M059J (cell line): ENCODE measurements at places on chromosomes 4 and X. TPM values are rescaled to one million over a fixed set of nuclear protein-coding genes. Genes with fewer than 3 reads are reported as not detected.

GRCh38 chr4:25654971-25655963, at the start of gene SLC34A2:
Gene SLC34A2 (plus strand): TSS chr4:25655851. CDS start chr4:25662501, 6,650 bp downstream.
- no peak for DNase-seq

GRCh38 chr4:160414496-160414895, 1311.6 kb downstream of the RAPGEF2 start:
- DNase-seq, result no peak

- DNase-seq, result no peak
Observed at GRCh38 chr4:36128689-36129088, 115.6 kb downstream of the ARAP2 start.

DNA sequence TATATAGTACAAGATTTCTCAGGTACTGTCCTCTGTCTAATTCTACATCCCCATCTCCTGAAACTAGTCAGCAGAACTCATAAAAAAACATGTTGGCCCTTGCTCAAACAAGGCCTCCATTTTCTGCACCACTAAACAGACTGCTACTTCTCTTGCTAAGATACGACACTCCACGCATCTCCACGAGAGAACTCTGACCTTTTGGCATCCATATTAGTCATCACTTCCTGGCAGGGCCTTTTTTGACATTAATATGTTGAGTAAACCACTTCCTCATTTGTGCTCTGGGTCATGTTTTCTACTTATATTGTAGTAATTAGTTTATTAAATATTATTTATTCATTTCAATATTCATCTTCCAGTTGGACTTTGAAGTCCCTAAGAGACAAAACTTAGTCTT, 65.6 kb downstream of the DCAF8L1 start:
- DNase-seq, result peak; percentile 11

DNA sequence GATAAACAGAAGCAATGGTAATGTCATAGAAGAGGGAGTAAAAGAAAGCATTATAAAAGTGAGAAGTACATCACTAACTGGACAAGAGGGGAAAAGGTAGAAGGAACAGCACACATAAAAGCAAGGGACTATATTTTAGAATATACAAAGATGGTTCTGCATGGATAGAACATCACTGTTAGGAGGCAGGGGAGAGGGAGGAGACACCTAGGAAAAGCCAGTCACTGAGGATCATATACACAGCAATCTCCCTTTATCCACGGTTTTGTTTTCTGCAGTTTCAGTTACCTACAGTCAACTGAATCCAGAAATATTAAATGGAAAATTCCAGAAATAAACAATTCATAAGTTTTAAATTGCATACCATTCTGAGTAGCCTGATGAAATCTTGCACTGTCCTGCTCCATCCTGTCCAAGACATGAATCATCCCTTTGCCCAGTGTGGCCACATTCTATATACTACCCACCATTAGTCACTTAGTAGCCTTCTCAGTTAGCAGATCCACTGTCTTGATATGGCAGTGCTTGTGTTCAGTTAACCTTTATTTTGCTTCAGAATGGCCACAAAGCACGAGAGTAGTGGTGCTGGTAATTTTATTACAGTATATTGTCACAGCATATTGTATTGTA, 74.2 kb downstream of the PPA2 start:
- peak; percentile 85 for DNase-seq

GRCh38 chr4:67320645-67321044, 224.7 kb downstream of the CENPC start:
- no peak for DNase-seq

Gene HDX
- total RNA-seq, result 4.3 and 6.3 TPM in 2 replicates

- DNase-seq, result no peak
Observed at GRCh38 chrX:70041993-70042392, 7.7 kb downstream of the AWAT2 start.

- DNase-seq, result no peak
Observed at GRCh38 chrX:93242897-93243296, 430.5 kb downstream of the NAP1L3 start.

DNA sequence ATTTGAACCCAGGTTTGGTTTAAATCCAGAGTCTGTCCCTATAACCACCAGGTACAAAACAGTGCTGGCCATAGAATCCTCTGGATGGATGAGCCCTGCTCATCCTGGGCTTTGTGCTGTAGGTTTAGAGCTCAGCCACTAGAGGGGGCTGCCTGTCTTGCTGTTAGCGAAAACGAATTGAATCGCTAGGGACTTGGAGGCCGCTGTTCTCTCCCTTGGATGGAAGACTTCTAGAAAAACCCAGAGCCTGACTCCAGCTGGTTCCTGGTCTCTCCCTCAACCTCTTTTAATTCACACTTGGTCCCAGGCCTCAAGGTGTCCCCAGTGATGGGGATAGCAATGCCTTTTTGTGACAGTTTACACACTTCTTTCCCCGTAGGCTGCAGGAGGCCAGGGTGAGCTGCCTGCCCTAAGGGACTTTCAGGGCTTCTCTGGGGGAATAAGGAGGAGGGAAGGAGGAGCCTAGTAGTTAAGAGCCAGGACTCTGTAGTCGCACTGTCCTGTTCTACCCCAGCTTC, 8.7 kb downstream of the RIPPLY1 start:
- peak; percentile 77 for DNase-seq
